ENCODE measurements at places on chromosomes 1 and 21.

- peak; percentile 14 for DNase-seq
Measured at GRCh38 chr1:238252033-238252802, 361.5 kb upstream of the ZP4 start.

DNA sequence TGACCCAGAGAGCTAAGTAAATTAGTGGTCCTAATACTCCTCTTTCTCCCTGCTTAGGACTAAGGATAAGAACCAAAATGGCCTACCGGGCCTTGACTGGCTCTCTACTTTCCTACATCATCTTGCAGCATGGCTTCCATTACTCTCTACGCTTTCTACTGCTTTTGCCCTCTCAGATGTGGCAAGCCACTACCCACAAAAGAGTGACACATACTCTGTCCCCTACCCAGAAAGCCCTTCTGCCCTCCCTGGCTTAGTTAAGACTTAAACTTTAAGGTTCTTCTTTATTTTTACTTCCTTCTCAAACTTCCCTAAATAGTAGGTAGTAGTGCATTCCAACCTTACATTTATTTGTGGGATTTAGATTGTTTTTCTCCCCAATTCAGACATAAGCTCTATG is 228.1 kb downstream of the TPR start:
- no peak for DNase-seq

DNA sequence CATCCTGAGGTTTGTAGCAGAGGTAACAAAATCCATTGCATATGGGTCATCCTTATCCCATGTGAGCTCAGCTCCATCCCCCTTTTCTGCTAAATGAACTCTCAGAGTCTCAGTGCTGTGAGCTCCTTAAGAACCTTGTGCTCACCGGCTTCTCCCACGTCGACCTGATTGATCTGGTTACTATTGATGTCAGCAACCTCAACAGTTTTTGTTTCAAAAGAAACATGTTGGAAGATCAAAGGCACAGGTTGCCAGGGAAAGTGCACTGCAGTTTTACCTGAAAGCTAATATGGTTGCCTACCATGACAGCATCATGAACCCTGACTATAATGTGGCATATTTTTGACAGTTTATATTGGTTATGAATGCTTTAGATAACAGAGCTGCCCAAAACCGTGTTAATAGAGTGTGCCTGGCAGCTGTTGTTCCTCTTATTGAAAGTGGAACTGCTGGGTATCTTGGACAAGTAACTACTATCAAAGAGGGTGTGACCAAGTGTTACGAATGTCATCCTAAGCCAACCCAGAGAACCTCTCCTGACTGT is 131.4 kb downstream of the HS2ST1 start:
- no peak for DNase-seq

DNA sequence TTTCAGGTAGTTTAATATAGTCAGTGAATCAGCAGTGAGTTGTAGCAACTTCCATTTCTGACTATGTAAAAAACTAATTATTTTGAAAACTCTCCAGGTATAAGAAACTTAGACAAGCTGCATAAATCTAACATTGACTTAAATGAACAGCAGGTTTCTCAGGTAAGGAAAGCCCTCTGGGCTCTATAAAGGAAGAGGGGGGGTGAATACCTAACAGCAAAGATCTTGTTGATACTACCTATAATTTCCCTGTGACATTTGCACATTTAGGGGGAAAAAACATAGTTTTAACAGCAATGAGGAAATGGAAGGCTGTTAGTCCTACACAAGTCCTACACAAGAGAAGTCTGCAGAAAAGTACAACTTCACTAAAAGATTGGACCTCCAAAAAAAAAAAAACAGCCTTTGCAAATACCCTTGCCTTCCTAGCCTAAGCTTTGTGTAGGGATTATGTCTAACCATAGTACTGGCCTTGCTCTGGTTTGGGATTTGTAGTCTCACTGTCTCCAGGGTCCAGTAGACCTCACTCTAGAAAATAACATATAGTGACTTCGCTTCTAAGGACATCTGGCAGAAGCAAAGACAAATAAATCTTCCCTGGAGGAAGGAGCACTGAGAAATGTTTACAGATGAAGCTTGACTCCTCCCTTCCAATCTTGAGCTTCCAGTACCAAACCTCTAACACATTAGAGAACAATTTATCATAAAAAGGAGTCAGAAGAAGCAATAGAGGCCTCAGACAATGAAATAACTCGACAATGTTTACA is 459.8 kb downstream of the DSCAM start:
- no peak for DNase-seq

- DNase-seq, result no peak
Measured at GRCh38 chr1:214438075-214438474, 113.3 kb downstream of the PTPN14 start.

DNA sequence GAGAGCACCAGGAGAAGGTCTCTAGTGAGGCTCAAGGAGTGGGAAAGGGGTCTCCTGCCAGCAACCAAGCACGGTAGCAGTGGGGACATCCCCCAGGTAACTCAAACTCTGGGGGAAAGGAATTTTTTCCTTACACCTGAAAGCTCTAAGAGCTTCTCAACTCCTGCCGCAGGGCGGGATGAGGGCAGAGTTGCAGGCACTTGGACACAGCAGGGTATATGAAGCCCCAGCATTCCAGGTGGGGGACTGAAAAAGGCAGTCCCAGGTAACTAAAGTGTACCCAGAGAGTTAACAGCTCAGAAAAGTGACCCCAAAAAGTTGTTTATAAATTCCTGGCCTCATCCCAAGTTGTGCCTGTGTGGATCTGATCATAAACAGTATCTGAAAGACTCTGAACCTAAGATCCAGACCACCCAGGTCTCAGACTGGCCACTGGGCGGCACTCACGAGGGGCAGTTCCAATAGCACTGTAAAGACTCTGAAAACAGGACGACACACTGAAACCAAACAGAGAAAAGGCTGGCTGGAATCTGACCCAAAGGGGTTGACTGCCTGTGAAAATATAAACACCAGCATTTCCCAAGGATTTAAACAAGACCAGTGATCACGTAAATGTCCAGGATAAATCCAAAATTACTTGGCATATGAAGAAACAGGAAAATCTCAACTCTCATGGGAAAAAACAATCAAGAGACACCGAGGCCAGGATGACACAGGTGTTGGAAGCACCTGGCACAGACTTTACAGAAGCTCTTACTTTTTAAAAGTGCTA is 47.5 kb downstream of the HSF2BP start:
- no peak for DNase-seq

GRCh38 chr1:94713472-94714141 is 106.5 kb upstream of the SLC44A3 start:
- DNase-seq, result peak; percentile 97

GRCh38 chr21:25858325-25858724 is 123.6 kb downstream of the GABPA start:
- no peak for DNase-seq

DNA sequence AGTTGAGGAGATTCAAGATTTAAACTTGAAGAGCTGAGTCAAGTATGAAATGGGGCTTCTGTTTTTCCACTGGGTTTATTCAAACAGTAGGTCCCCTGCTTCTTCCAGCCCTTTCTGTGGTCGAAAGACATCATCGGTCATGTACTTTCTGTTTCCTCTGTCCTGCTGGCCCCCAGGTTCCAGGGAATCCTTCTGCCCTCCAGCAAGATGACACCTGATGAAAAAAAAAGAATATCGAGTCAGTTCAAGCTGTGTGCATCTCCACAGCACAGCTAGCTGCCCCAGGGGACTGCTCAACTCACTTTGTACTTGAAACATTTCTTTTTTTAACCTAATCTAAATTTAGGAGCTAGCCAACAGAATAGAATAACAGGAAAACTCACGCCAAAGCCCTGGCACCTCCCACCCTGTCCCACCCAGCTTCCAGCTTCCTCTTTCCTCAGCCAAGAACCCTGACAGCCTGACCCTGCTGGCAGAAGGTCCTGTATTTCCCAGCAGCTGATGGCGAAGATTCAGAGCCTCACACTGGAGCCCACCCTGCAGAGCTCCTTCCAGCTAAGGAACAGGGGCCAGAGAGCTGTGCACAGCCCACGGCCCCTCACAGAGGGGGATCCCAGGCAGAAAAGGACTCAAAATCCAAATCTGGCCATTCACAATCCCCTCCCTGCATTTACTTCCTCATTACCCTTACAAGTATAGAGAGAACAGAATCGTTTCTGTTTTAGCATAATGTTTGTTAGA is 176.5 kb downstream of the PSMG1 start:
- no peak for DNase-seq

- DNase-seq, result no peak
Measured at GRCh38 chr1:65036570-65037051, 70.3 kb upstream of the JAK1 start.

- DNase-seq, result no peak
Measured at GRCh38 chr1:17123196-17124045, 4.2 kb upstream of the PADI2 start.

GRCh38 chr1:183023601-183024316 is 539 bp downstream of the LAMC1 start:
- no peak for DNase-seq

DNA sequence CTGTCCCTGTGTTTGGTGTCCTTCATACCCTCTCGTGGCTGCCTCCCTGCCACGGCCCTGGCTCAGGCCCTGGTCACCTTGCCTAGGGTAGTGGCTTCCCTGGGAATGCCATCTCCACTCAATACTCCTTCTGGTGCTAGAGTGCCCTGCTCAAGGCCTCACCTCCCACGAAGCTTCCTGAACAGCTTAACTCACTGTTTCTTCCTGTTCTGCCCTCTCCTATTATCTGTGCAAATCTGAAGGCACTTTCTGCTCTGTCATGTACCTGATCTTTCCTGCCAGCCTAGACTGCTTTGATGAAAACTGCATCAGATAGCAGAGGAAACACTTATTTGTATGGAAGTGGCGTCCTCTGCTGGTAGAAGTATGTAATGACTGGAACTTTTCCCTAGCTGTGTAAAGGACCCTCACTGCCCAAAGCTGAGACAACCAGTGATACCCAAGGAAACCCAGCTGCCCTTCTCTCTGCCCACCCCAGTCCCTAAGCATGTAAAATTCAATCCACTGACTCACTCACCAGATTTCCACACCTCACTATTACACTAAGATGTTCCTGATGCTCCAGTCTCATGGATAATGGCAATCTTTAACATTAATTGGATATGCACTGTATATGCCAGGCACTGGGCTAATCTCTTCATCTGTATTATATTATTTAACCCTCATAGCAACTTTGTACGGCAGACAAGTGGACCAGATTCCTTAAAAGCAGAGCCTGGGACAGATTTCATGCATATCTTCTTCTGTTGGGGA is 36.2 kb upstream of the BTG2 start:
- DNase-seq, result no peak

DNA sequence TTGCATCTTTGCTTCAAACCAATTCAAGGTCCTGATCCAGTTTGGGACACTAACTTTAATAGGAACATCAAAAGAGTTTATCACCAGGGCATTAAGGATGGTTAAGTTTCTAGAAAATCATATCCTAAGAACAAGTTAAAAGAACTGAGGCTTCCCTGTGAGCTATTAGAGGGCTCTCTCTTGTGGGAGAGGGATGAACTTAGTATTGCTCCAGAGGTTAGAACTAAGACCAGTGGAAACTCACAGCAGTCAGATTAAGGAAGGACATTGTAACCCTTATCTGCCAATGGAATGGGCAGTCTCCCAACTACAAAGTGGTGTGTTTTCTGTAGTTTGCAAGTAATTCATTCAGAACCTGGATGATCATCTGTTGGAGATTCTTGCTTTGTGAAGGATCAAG is 36.8 kb downstream of the UBE2U start:
- DNase-seq, result no peak

GRCh38 chr1:31410871-31411270 is 2.1 kb upstream of the SERINC2 start:
- DNase-seq, result no peak

DNA sequence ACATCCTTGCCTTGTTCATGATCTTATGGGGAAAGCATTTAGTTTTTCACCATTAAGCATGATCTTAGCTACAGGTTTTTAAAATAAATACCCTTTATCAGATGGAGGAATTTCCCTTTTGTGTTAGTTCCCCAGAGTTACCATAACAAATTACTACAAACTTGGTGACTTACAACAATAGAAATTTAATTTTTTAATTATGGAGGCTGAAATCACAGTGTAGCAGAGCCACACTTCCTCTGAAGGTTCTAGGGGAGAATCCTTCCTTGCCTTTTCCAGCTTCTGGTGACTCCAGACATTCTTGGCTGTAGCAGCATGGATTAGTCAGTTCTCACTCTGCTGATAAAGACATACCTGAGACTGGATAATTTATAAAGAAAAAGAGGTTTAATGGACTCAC is 18.5 kb downstream of the MIGA1 start:
- DNase-seq, result no peak

DNA sequence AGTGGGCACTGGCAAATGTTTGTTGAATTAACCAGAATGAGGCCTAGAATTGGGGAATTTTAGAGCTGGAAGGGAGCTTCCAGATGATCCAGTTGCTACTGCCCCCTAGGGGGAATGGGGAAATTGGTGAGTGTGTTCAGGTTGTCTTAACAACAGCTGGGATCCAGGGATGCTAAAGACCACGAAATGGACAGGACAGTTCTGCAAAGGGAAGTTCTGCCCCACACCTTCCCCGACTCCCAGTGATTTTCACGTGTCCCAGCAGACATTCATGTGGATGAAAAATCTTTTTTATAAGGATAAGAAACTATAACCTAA is 33.9 kb downstream of the TRIM62 start:
- no peak for DNase-seq

DNA sequence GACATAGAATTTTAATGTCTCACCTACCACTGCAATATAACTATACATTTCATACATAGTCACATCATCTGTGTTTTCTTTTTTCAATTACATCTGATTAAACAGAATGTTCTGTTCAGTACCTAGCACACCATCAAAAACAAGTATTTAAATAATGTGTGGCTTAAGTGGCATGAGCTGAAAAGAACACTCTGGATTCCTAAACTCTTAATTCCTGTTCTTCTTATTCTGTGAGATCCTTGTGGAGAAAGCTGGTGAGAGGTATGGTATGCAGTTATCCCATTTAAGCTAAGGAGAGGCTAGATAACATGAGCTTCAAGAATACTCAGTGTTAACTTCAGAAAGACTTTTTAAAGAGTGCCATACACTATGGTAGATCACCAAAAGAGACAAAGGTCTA is 5.5 kb downstream of the TP53BP2 start:
- DNase-seq, result no peak

DNA sequence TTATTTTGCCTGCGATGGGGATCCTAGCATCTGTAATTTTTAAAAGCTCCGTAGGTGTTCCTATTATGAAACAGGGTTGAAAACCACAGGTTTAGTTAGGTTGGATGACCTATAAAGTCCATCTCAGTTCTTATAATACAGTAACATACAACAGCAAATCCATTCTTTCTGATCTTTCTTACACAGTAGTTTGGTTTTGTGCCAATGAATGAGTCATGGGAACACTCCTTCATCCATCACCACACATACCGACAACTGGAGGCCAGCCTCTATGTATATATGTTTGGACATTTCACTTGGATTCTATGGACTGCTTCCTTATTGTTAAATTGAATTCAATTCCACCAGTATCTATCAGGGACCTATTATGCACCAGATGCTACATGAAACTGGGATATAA is 118.4 kb upstream of the L1TD1 start:
- peak; percentile 79 for DNase-seq

- DNase-seq, result no peak
Measured at GRCh38 chr21:45891388-45892155, 90.0 kb upstream of the COL6A1 start.

All from skeletal muscle cell (primary cell).